ENCODE measurements at places on chromosomes 1 and 21.

GRCh38 chr1:119958223-119958622 is 61.9 kb upstream of the ADAM30 start:
- no peak for DNase-seq

DNA sequence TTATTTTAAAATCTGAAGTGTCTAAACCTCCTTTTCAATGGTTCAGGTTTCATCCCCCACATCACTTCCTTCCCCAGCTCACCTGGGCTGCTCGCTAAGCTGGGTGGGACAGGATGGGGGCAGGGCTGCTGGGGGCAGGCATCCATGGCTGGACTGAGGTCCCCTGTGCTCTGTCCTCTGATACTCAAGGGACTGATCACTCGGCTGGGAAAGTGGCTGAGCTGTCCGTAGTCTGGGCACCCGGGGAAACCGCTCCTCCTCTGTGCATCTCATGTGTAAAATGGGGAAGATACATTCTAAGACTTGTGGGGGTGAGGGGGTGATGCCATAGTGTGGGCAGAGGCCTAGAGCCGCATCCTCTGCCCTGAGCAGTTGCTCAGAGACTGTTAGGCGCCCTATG is 411.2 kb downstream of the MATN1 start:
- no peak for DNase-seq

GRCh38 chr1:235513495-235514366 is 9.5 kb upstream of the B3GALNT2 start:
- peak; percentile 93 for DNase-seq

GRCh38 chr1:53066891-53067738 is 5.1 kb downstream of the PODN start:
- DNase-seq: no peak

GRCh38 chr1:175192111-175192629 is 406 bp downstream of the KIAA0040 start:
- no peak for DNase-seq

DNA sequence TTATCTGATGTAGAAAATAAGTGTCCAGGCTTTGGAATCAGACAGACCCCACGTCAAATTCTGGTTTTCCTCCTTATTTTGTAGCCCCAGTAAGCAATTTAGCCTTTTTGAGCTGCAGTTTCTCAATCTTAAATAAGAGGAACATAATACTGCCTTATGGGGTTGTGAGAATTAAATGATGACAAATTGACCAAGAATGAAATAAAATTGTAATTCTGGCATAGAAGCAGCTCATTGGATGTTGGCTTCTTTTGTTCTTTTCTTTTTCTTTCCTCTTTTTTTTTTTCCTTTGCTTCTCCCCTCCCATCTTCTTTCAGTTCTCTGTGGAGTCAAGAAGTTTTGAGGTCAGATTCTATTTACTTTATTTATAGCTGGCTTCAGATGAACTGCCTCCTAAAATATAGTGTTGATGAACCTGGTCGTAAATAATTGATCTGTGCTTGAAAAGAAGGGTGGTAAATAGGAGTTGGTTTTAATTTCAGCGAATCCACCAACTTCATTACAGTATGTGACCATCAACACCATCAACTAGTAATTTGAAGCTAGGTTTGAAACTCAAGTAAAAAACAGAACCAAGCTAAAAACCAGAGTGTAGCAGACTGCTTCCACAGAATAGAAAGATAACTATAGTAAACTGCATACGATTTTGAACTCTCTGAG is 81.1 kb downstream of the CACHD1 start:
- DNase-seq: no peak

DNA sequence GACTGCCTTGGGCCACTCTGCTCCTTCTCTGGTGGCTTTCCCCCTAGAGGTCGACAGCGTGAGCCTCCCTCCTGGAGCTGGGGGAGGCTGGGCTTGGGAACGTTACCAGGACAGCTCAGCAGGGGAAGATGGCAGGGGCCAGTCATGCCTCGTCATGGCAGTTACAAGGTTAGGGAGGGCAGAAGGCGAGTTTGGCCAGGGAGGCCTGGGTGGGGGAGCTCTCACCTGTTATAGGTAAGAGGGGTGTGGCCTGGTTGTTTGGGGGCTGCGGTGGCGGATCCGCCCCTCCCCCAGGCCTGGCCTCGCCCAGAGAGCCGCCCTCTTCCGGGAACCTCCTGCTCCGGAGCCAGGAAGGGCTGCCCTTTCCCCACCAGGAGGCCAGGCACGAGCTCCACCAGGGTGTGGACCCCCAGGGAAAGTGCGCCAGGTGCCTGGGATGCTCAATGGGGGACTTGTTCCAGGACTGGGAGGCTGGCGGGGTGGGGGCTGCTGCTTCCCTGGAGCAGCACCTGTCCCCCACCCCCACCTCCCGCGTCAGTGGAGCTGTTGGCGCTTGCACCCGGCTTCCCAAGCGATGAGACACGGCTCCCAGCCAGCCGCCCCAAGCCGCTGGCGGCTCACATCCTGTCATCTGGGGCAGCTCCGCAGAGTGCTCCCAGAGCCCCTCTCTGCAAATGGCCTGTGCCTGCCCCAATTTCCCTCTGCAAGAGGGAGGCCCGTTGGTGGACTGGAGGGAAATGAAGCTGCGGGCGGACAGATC is 23.6 kb upstream of the PKP1 start:
- DNase-seq: no peak

DNA sequence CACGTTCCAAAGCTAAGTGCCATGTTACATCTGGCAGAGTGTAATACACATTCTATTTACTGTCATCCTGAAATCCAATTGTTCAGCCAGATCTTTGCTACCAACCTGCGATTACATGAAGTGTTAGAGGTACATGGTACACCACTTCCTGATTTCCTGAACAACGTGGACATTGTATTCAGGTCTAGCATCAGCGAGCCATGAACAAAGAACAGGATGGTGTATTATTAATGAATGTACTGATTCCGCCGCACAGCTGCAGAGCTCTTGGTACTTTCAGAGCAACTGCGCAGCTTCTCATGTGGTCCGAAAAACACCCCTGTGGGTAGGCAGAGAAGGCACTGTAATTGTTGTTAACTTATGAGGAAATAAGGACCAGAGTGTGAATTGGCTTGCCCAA is 511.4 kb downstream of the AJAP1 start:
- no peak for DNase-seq

GRCh38 chr21:43339668-43340067 is 87.3 kb downstream of the SIK1 start:
- no peak for DNase-seq

- DNase-seq: no peak
These were observed 59.9 kb upstream of the CNN3 start for GRCh38 chr1:94986783-94987182.

DNA sequence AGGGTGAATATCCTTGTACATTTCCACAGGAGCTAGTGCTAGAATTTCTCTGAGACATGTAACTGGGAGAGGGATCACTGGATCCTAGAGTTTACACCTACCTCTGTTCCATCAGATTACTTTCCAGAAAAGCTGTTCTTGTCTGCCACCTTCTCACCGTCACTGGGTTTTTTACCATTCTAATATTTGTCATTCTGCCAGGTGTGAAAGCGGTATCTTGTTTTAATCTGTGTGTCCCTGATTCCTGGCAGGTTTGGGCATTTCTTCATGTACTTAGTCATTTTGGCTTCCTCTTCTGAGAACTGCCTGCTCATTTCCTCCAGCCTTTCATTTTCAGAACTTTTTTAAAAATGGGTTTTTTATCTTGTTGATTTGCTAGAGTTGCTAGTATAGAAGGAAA is 5.1 kb downstream of the PMF1 start:
- DNase-seq: no peak

- no peak for DNase-seq
These were observed 246.5 kb downstream of the LTN1 start for GRCh38 chr21:28746166-28746565.

GRCh38 chr1:4425892-4426291 is 228.5 kb upstream of the AJAP1 start:
- DNase-seq: no peak

- DNase-seq: no peak
These were observed 9.9 kb upstream of the CD58 start for GRCh38 chr1:116580446-116581322.

- DNase-seq: no peak
These were observed 4.9 kb downstream of the ARHGEF19 start for GRCh38 chr1:16207318-16208269.

DNA sequence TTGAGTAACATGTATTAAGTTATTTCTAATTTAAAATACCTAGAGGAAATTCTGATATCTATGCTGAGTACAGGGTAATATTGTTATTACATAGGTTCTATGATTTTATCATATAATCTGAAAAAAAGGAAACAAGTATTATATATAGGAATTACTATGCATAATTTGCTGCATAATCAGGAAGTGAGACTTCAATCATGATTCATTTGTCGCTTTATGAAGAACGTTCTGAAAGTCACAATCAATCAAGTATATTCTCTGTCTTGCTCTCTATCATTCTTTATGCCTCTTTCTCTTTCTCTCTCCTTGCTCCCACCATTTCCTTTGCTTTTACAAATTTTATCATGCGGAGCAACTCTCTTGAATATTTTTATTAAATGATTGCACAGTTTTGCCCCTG is 1130.3 kb downstream of the PLA2G4A start:
- no peak for DNase-seq

GRCh38 chr1:175209493-175209921 is 16.9 kb upstream of the KIAA0040 start:
- DNase-seq: no peak

DNA sequence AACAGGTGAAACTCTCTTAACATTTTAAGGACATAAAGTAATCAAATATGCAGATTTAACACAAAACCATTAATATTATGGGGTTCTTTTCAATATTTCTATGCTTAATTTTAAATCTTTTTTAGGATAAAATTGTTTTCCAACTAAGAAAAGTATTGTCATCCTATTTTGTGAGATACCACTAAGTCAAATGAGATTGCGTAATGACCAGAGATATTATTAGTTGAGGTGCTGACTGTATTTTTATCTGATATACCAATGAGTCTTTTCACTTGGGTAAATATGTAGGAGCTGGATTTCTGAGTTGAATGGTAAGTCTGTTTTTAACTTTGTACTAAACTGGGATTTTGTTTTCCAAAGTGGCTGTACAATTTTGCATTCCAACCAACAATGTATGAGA is 25.4 kb downstream of the LEPR start:
- no peak for DNase-seq

GRCh38 chr1:21764615-21765423 is 18.1 kb downstream of the USP48 start:
- no peak for DNase-seq

- no peak for DNase-seq
These were observed 1.2 kb downstream of the SCNM1 start for GRCh38 chr1:151167116-151167515.

GRCh38 chr1:244836135-244836521 is 670 bp downstream of the COX20 start:
- no peak for DNase-seq

- DNase-seq: no peak
These were observed 390.7 kb downstream of the NPHP4 start for GRCh38 chr1:5601516-5601915.

DNA sequence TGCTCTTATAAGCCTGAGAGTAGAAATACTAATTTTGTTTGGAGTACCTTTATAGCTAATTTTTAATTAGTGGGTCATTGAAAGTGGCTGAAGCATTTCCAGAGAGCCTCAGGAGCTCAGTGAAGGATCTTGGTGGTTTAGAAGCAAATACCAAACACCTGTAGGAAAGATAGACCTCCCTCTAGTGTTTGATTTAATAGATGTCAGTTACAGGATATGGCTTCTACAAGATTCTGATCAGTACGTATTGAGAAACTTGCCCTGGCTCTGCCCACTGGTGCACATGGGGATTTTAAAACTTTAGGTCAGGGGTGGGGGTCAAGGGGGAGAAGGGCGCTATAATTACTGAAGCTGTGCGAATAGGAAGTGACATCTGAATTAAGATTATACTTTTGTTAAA is 122.2 kb downstream of the POU2F1 start:
- no peak for DNase-seq

GRCh38 chr1:200960948-200961340 is 62.6 kb downstream of the KIF21B start:
- no peak for DNase-seq

DNA sequence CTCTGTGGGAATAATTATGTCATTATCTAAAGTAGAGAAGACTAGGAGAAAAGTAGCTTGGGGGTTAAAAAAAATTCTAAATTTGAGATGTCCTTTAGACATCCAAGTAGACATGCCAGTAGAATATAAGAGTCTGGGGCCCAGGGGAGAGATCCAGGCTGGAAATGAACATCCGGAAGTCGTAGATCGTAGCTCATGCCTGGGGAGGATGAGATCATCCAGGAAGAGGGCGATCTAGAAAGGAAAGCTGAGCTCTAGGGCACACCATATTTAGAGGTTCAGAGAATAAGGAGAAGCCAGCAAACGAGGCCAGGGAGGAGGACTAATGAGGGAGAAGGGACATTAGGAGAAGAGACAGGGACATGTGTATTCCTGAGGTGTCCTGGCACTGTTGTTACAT is 12.2 kb downstream of the NGF start:
- no peak for DNase-seq

DNA sequence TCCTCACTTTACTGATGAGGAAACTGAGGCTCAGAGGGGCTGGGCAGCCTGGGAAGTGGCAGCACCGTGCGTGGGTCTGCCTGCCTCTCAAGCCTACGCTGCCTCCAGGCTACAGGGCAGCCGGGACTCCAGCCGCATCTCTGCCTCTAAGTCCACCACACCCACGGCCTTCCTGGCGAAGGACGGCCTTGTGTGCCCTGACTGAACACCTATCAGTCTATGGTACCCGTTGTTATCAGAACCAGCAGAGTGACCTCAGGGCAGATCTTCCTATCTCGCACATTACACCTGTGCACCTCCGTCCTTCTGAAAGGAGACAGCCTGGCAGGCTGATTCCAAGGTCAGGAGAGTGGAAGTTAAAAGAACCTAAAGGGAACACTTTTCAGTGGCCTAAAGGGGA is 35.7 kb upstream of the SLC30A1 start:
- DNase-seq: no peak

DNA sequence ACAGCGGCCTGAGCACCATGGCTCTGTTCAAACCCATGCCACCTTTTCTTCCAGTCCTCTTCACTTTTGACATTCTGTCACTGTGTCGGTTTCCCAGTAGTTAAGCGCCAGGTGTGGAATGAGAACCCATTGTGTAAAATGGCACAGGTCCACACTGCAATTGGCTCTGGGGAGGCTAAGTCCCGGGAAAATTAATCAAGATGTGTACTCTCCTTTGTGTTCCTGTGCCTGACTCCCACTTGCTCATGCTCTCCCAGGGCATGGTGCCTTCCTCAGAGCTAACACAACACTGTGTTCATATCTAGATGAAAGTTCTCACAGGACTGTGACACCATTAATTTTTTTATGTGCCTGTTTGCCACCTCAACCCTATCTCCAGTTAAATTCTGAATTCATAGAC is 59.0 kb upstream of the BTG3 start:
- no peak for DNase-seq

Measured in NCI-H1694 (cell line).